ENCODE measurements at places on chromosomes 4 and X.
A peak's percentile ranks its signal among the peaks of the same experiment; 100 is the strongest.

DNA sequence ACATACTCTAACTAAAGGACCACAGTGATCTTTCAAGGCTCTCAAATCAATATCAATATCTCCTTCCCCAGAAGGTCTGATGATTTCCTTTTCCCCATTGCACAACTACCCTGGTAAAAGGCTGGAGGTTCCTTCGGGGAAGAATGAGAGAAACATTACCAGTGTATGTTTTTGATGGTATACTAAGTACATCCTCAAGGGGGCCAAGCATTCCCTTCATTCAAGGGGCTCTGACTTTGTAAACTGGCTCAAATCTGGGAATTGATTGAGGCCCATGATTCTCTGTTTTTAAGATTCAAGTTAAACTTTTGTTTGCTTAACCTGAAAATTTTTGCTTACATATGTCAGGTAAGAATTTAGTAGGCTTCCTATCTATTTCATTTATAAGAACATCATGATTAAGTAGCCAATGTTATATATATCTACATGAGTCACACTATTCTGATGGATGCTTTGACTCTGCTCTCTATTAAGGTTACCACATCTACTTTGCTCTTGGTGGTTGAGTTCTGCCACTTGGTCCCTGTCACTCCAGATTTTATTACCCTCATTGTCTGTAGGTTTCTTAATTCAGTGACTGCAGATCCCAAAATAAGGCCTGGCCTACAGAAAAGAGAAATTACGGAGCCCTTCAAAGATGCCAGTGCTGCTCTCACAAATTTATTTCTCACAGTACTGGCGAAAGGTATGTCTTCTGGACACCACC, 16.4 kb upstream of the GUCY1B1 start:
- no peak overlapping the region for H3K4me3 ChIP-seq
- H3K27me3 ChIP-seq, result no peaks in the 10 kb centered on the region
- H3K4me1 ChIP-seq, result peaks cover 10% of the 10 kb centered on the region
- H3K27ac ChIP-seq, result no peak overlapping the region
- H3K36me3 ChIP-seq, result no peaks in the 10 kb centered on the region
- no peak for DNase-seq

DNA sequence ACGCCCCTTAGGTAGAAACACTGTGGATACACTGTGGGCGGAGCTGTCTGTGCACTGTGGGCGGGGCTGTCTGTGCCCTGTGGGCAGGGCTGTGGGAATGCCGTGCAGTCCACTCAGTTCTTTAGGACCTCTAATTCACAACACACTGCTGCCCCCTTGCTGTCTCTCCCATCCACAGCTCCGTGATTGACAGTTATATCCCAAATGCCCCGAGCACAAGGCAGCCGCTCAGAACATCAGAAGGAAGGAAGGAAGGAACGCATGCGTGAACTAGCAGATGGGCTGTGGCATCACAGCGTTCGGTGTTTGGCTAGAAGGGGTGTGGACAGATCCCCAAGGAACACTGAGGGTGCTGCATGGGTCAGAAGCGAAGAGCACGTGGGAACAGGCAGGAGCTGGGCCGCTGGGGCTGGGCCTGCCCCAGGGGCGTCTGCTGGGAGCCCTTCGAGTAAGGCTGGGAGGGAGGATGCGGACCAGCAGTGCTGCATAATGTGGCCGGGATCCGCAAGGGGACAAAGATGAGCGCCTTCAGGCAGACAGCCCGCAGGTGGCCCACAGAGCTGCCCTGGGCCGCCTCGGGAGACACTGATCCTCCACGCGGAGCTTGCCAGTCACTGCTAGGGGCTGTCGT, 29.8 kb downstream of the ACOX3 start:
- no peaks in the 10 kb centered on the region for H3K27me3 ChIP-seq
- H3K4me1 ChIP-seq, result peaks cover 6% of the 10 kb centered on the region
- peak; percentile 66 for DNase-seq
- no peak overlapping the region for H3K27ac ChIP-seq
- H3K4me3 ChIP-seq, result no peak overlapping the region

GRCh38 chr4:3237712-3238560, 11.0 kb upstream of the MSANTD1 start:
- no peak for DNase-seq
- H3K27me3 ChIP-seq, result no peaks in the 10 kb centered on the region
- no peaks in the 10 kb centered on the region for H3K36me3 ChIP-seq
- H3K27ac ChIP-seq, result no peak overlapping the region
- H3K4me3 ChIP-seq, result no peak overlapping the region
- no peaks in the 10 kb centered on the region for H3K4me1 ChIP-seq

DNA sequence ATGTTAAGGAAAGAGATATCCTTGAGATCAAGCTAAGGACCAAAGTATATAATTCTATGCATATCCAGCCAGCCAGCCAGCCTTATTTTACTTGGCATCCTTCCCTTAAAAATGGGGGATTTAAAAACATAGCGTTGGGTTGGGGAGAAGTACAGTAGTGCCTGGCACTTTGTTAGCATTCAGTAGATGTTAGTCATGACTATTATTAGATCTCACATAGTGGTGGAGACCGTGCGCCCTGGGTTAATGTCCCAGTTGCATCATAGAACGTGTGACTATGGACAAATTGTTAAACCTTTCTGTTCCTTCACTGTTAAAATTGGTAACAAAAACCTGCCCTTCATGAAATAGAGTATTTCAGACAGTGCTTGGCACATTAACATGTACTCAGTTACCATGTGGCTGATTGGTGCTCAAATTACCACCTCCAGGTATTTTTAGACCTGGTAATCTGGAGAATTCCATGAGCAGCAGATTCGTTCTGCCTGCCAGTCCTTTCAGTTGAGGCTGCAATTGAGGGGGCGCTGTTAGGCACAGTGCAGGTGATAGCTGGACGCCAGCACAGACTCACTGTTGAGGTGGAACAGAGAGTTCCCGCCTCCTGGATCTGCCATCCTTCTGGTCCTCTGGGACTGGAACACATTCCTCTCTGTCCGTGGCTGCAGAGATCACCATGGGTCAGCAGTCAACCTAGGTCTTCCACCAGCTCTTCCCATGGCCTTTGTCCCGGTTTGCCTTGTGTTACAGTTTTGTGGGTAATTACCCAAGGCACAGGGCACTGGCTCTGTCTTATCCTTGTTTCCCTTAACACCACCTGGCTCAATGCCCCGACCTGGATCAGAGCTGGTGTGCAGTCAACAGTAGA, 31.7 kb downstream of the RBBP7 start:
- no peaks in the 10 kb centered on the region for H3K36me3 ChIP-seq
- no peak overlapping the region for H3K4me3 ChIP-seq
- no peaks in the 10 kb centered on the region for H3K27me3 ChIP-seq
- DNase-seq, result peak; percentile 83
- H3K27ac ChIP-seq, result peak overlapping the region; percentile 91

- peaks cover 23% of the 10 kb centered on the region for H3K36me3 ChIP-seq
- no peak overlapping the region for H3K4me3 ChIP-seq
- peaks cover 18% of the 10 kb centered on the region for H3K4me1 ChIP-seq
- peak overlapping the region; percentile 76 for H3K27ac ChIP-seq
Observed at GRCh38 chr4:47510506-47511143, 25.6 kb downstream of the ATP10D start.

DNA sequence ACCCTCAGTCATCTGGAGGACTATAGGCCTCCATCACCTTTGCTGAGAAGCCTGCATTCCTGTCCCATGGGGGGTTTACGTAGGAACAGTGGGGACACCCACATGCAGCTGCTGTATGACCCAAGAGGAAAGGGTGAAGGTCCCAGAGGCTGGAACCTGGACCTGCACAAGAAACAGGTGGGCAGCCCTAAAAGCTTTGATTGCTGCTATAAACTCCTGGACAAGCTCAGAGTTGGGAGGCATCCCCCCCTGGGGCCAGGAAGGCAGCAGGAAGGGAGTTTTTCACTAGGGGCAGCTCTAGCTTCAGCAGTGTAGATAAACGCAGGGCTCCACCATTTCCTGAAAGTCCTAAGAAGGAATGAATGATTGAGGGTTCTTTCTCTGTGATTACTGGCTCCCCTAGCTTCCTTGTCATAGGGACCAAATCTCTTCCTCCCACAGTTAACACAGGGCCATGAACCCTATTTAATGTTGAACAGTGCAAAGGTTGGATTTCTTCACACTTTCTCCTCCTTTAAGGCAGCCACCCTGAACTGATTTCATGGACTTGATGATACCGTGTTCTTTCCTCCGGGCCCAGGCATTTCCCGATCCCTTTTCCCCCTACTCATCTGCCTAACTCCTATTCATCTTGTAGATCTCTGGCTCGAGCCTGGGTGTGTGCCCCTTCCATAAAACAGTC, 84.2 kb downstream of the CHRNA9 start:
- H3K36me3 ChIP-seq, result no peaks in the 10 kb centered on the region
- H3K27ac ChIP-seq, result no peak overlapping the region
- no peak for DNase-seq
- H3K4me1 ChIP-seq, result peaks cover 5% of the 10 kb centered on the region
- H3K4me3 ChIP-seq, result no peak overlapping the region
- no peaks in the 10 kb centered on the region for H3K27me3 ChIP-seq

DNA sequence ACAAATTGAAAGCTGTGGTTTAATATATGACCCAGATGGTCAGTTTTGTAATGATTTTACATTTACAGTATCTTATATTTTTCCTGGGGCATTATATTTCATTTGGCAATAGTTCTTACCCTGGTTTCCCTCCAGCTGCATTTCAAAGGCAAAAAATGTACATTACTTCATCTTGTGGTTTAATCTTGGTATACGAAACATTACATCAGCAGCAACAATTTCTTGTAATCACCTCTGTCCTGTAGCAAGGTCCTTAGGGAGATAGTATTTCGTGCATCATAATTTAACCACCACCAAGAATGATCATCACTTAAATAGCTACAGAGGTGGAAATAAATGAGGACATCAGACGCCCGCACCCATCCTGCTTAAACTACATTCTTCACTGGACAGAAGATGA, 48.8 kb downstream of the HS6ST2 start:
- no peaks in the 10 kb centered on the region for H3K4me1 ChIP-seq
- no peak overlapping the region for H3K27ac ChIP-seq
- no peaks in the 10 kb centered on the region for H3K36me3 ChIP-seq
- DNase-seq, result peak; percentile 34

- H3K4me1 ChIP-seq, result peaks cover 19% of the 10 kb centered on the region
- H3K27ac ChIP-seq, result no peak overlapping the region
- H3K27me3 ChIP-seq, result no peaks in the 10 kb centered on the region
Observed at GRCh38 chr4:3290476-3290875, 2.3 kb upstream of the RGS12 start.

DNA sequence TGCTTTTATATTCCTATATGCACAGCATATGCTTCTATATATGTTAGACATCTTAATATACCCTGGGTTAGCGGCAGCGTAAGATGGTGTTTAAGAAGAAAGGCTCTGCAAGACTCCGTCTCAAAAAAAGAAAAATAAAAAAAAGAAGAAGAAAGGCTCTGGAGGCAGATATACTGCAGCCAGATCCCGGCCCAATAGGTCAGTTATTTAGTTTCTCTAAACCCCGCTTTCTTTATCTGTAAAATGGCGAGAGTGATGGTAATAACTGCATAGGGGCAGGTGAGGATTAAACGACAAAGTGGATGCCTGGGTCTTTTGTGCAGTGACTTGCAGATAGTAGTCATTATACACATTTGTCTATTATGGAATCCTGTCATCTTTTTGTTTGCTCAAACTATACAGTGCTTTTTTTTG, 115.2 kb downstream of the NAA11 start:
- no peaks in the 10 kb centered on the region for H3K36me3 ChIP-seq
- H3K27ac ChIP-seq, result no peak overlapping the region
- DNase-seq, result no peak
- no peaks in the 10 kb centered on the region for H3K27me3 ChIP-seq
